ENCODE measurements at places on chromosomes 3 and 15. TPM values are rescaled to one million over a fixed set of nuclear protein-coding genes. Genes with fewer than 3 reads are reported as not detected.

The TIMP4 gene
- 24.5 TPM for total RNA-seq

The CADPS gene
- total RNA-seq = 2.5 TPM

The CYB561D2 gene
- 18.1 TPM for total RNA-seq

The GPR62 gene
- not detected for total RNA-seq

The RTP4 gene
- 1.3 TPM for total RNA-seq

The MUC20 gene
- 53.4 TPM for total RNA-seq

The PP2D1 gene
- total RNA-seq = not detected

The SPTSSB gene
- total RNA-seq = 50.2 TPM

The ACSBG1 gene
- 137 TPM for total RNA-seq

The RASL12 gene
- 9.7 TPM for total RNA-seq

The ZNF660 gene
- total RNA-seq = 0.16 TPM

The WDR82 gene
- total RNA-seq = 46.7 TPM

DNA sequence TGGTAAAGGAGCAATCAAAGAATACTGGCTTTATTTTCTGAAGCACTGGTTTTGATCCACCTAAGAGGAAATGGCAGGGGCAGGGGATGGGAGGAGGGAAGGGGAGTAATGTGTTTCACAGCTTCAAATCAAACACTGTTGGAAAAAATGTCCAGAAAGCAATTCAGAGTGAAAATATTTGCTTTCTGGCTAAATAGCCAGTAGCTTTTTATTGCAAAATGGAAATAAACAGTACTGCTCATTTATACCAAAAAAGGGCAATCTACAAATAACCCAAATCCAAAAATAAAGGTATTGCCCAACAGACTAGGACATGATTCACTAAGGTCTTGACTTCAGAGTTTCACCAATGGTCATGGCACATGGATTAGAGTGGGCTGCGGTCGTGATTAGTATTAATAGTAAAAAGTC is 279.3 kb upstream of the THBS1 start:
- H3K4me1 ChIP-seq = no peaks in the 10 kb centered on the region
- H3K4me3 ChIP-seq = no peak overlapping the region
- H3K36me3 ChIP-seq = no peaks in the 10 kb centered on the region
- H3K27me3 ChIP-seq = no peaks in the 10 kb centered on the region

DNA sequence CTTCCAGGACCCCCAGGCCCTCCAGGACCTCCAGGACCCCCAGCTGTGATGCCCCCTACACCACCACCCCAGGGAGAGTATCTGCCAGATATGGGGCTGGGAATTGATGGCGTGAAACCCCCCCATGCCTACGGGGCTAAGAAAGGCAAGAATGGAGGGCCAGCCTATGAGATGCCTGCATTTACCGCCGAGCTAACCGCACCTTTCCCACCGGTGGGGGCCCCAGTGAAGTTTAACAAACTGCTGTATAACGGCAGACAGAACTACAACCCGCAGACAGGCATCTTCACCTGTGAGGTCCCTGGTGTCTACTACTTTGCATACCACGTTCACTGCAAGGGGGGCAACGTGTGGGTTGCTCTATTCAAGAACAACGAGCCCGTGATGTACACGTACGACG is 22.1 kb upstream of the CMSS1 start:
- no peaks in the 10 kb centered on the region for H3K4me1 ChIP-seq
- H3K4me3 ChIP-seq = no peak overlapping the region
- no peaks in the 10 kb centered on the region for H3K27me3 ChIP-seq
- no peak overlapping the region for H3K27ac ChIP-seq

- DNase-seq = no peak
- H3K36me3 ChIP-seq = no peaks in the 10 kb centered on the region
- H3K27me3 ChIP-seq = no peaks in the 10 kb centered on the region
These were observed 12.1 kb downstream of the SEC11A start for GRCh38 chr15:84703808-84704207.

DNA sequence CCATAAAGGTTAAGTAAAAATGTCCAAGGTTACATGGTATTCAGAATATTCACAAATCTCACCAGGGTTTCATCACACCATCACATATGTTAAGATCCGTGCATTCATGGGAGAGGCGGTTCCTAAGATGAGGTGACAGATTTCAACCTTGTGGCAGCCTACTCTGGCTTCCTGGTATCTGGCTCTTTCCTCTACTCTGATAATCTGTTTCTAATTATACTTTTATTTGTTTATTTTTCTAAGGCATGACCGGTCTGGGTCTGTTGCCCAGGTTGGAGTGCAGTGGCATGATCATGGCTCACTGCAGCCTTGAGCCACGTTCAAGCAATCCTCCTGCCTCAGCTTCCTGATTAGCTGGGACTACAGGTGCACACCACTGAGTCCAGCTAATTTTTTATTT is 34.4 kb downstream of the RAF1 start:
- no peak overlapping the region for H3K4me3 ChIP-seq
- no peaks in the 10 kb centered on the region for H3K27me3 ChIP-seq
- H3K27ac ChIP-seq = no peak overlapping the region
- no peak for DNase-seq
- H3K4me1 ChIP-seq = peaks cover 32% of the 10 kb centered on the region

DNA sequence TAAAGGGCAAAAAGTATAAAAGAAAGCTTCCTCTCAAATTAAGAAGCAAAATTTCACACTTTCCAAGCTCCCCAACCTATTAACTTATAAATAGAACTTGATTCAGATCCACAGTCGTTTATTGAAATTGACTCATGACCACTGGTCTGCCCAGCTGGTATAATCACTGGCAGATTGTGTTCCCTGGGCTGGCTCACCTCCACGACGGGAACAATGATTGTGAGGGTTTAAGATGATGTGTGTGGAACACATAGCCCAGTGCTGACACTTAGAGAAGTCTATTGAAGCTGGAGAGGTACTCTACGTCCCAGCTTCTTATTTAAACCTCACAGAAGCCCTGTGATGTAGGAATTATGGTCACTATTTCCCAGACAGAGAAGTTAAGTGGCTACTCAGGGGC is 90.4 kb downstream of the MB21D2 start:
- no peaks in the 10 kb centered on the region for H3K27me3 ChIP-seq
- H3K4me1 ChIP-seq = peaks cover 31% of the 10 kb centered on the region
- no peak overlapping the region for H3K4me3 ChIP-seq
- H3K27ac ChIP-seq = no peak overlapping the region

- DNase-seq = no peak
- H3K27ac ChIP-seq = peak overlapping the region; percentile 80
These were observed 35.6 kb upstream of the GYG1 start for GRCh38 chr3:148955544-148956346.

DNA sequence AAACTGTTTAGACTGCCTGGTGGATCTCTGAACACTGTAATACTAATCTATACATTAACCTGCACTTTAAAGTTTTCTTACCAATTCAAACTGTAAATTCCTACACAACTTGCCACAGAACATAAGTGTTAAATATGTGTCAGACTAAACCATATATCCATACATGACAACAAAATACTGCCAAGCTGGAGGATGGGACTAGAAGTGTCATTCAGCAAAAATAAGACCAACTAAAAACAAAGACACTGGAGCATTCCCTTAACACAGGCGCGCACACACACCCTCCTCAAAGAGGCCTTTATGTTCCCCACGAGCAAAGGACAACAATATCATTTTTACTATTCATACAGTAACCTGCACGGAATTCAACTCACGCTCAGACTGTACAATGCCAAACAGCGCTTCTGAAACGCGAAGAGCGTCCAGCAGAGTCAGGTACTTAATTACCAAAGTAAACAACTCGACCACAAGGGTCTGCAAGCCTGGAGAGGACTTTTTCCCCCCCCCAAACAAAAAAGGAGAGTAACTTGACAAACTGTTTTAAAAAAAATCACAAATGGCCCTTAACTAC is 1.1 kb downstream of the DCUN1D1 start:
- peak overlapping the region; percentile 94 for H3K27ac ChIP-seq
- H3K27me3 ChIP-seq = no peaks in the 10 kb centered on the region
- DNase-seq = no peak

- no peak for DNase-seq
- H3K27me3 ChIP-seq = no peaks in the 10 kb centered on the region
These were observed 9.1 kb downstream of the EPHA3 start for GRCh38 chr3:89116476-89116875.

- DNase-seq = no peak
- peak overlapping the region; percentile 26 for H3K27ac ChIP-seq
- H3K4me3 ChIP-seq = no peak overlapping the region
- peaks cover 26% of the 10 kb centered on the region for H3K4me1 ChIP-seq
- H3K36me3 ChIP-seq = no peaks in the 10 kb centered on the region
- H3K27me3 ChIP-seq = no peaks in the 10 kb centered on the region
These were observed 63.3 kb downstream of the ATP1B3 start for GRCh38 chr3:141939759-141940158.

DNA sequence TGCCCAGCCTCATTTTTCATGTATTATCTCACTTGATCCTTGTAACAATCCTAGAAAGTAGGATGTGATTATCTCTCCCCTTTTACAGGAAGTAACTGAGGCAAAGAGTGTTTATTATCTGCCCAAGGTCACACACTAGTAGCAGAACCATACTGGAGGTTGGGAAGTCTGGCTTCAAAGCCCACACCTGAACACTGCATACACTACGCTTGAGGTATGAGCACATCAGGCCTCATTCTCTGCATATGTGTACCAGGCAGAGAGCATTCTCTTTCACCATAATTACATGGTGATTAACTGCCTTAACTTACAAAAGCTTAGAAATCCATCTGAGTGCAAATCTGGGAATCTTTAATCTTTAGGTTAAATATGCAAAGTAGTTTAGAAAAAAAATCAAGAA is 361.8 kb downstream of the MFSD1 start:
- H3K27me3 ChIP-seq = no peaks in the 10 kb centered on the region
- no peak for DNase-seq
- no peak overlapping the region for H3K4me3 ChIP-seq
- H3K27ac ChIP-seq = no peak overlapping the region
- no peaks in the 10 kb centered on the region for H3K4me1 ChIP-seq

DNA sequence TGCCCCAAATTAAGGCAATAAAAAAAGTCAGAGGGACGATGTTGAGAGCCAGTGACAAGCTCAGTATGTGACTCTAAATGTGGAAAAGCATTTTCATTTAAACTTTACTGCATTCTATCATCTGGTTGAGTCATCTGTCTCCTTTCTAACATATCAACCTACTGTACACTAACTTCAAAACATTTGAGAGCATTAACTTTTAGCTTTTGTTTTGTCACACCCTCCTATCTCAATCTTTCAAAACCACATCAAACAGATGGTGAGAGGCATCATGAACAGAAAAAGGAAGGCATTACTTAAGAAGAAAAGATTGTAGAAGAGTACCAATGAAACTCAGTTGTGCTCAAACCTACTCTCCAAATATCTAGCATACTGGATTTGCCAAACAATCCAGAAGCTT is 4.8 kb downstream of the LRRC58 start:
- H3K27me3 ChIP-seq = no peaks in the 10 kb centered on the region
- peaks cover 10% of the 10 kb centered on the region for H3K36me3 ChIP-seq
- H3K4me1 ChIP-seq = peaks cover 16% of the 10 kb centered on the region
- no peak overlapping the region for H3K27ac ChIP-seq

GRCh38 chr15:49045751-49046219 is 461 bp downstream of the SECISBP2L start:
- no peaks in the 10 kb centered on the region for H3K27me3 ChIP-seq
- peaks cover 40% of the 10 kb centered on the region for H3K4me1 ChIP-seq
- H3K36me3 ChIP-seq = no peaks in the 10 kb centered on the region

GRCh38 chr3:147393261-147393942 is 12.9 kb downstream of the ZIC4 start:
- DNase-seq = no peak
- peak overlapping the region; percentile 50 for H3K4me3 ChIP-seq
- H3K27ac ChIP-seq = no peak overlapping the region
- peaks cover 56% of the 10 kb centered on the region for H3K4me1 ChIP-seq

GRCh38 chr3:182364723-182365650 is 428.3 kb upstream of the ATP11B start:
- no peak for DNase-seq
- no peaks in the 10 kb centered on the region for H3K27me3 ChIP-seq
- peak overlapping the region; percentile 22 for H3K4me3 ChIP-seq
- H3K27ac ChIP-seq = peak overlapping the region; percentile 51
- no peaks in the 10 kb centered on the region for H3K4me1 ChIP-seq

GRCh38 chr3:52998771-52999513 is 46.9 kb downstream of the SFMBT1 start:
- H3K27ac ChIP-seq = no peak overlapping the region
- no peaks in the 10 kb centered on the region for H3K4me1 ChIP-seq
- no peaks in the 10 kb centered on the region for H3K27me3 ChIP-seq
- DNase-seq = no peak
- H3K36me3 ChIP-seq = no peaks in the 10 kb centered on the region
- no peak overlapping the region for H3K4me3 ChIP-seq

DNA sequence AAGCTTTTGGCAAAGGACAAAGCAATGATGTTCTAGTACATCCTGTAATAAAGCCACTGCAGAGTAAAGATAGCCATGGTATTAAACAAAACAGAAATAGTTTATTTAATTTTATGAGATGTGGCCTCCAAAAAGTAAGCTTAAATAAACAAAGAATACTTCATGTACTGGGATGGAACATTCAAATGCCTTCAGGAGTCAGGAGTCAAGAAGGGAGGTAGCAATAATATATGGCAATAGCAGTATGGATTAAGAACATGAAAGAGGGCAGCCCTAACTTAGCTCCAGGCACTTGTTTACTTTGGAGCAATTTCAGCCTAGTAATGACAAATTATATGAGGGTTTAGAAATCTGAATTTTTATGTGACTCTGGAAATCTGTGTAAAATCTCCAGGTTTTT is 343.9 kb upstream of the THRB start:
- H3K36me3 ChIP-seq = no peaks in the 10 kb centered on the region
- H3K4me3 ChIP-seq = no peak overlapping the region
- no peaks in the 10 kb centered on the region for H3K27me3 ChIP-seq
- DNase-seq = no peak
- H3K27ac ChIP-seq = no peak overlapping the region
- H3K4me1 ChIP-seq = no peaks in the 10 kb centered on the region

GRCh38 chr15:39592500-39592899 is 11.6 kb downstream of the THBS1 start:
- no peak for DNase-seq
- no peaks in the 10 kb centered on the region for H3K27me3 ChIP-seq
- peaks cover under 1% of the 10 kb centered on the region for H3K4me1 ChIP-seq

GRCh38 chr15:89864958-89865739 is 28.6 kb downstream of the AP3S2 start:
- H3K4me1 ChIP-seq = no peaks in the 10 kb centered on the region
- H3K27me3 ChIP-seq = no peaks in the 10 kb centered on the region
- H3K36me3 ChIP-seq = peaks cover 38% of the 10 kb centered on the region
- H3K27ac ChIP-seq = no peak overlapping the region
- DNase-seq = no peak

DNA sequence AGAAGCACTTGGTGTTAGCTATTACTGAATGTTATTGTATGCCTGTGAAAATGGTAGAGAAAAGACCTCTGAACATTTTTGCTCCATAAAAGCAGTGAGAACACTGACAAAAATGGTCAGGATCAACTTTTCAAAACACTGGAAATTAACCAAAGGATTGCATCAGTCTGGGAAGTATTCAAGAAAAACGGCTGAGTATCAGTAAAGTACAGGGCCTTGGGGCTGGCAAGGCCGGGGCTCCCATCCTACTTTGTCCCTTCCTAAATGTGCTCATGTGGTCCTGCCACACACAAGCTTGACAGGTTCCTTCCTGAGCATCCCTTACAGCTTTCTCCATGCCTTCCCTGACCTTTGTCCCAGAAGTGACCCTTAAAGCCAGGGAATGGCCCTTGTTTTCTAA is 84.0 kb downstream of the CFAP20DC start:
- no peak overlapping the region for H3K27ac ChIP-seq
- H3K27me3 ChIP-seq = no peaks in the 10 kb centered on the region
- no peaks in the 10 kb centered on the region for H3K36me3 ChIP-seq
- no peak overlapping the region for H3K4me3 ChIP-seq
- no peaks in the 10 kb centered on the region for H3K4me1 ChIP-seq
